ENCODE measurements at places on chromosomes 2 and 18. TPM values are rescaled to one million over a fixed set of nuclear protein-coding genes. Genes with fewer than 3 reads are reported as not detected.

DNA sequence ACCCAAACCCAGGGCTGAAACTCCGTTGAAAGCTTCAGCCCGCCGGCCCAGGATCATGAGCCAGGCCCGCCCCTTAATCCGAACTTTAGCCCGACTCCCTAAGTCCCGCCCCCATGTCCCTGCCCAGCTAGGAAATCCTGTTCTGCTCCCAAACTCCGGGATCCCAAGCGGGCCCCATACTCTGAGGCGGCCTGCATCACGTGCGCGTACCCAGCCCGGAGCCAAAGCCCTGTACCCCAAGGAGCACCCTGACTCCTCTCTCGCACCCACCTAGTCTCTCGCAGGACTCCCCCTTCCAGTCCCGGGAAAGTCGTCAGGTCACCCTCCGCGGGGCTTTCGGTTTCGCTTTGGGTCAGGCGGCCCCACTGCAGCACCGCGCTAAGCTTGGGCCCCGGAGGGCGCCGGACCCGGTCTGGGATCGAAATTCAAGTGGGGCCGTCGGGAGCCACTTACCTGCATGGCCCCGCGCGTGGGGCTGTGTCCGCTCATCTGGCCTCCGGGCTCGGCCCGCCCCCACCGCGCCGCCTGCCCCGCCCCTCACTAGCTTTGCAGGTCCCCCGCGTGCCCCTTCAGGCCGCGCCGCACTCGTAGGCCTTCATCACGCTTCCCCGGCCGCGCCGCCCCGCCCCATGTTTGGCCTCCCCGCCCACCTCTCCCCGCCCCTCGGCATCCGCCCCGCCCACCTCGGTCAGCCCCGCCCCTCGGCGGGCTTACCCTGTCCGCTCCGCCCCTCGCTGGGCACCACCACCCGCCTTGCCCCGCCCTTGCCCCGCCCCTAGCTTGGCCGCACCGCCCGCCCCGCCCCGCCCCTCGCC, at the start of gene DNPEP:
Gene DNPEP (minus strand): TSS at position 607 of the 815 bp plus-strand sequence. CDS start 118 bp downstream, at position 489.
- peak; percentile 98 for DNase-seq

- DNase-seq, result no peak
Measured at GRCh38 chr2:31032475-31032874, 105.8 kb downstream of the GALNT14 start.

DNA sequence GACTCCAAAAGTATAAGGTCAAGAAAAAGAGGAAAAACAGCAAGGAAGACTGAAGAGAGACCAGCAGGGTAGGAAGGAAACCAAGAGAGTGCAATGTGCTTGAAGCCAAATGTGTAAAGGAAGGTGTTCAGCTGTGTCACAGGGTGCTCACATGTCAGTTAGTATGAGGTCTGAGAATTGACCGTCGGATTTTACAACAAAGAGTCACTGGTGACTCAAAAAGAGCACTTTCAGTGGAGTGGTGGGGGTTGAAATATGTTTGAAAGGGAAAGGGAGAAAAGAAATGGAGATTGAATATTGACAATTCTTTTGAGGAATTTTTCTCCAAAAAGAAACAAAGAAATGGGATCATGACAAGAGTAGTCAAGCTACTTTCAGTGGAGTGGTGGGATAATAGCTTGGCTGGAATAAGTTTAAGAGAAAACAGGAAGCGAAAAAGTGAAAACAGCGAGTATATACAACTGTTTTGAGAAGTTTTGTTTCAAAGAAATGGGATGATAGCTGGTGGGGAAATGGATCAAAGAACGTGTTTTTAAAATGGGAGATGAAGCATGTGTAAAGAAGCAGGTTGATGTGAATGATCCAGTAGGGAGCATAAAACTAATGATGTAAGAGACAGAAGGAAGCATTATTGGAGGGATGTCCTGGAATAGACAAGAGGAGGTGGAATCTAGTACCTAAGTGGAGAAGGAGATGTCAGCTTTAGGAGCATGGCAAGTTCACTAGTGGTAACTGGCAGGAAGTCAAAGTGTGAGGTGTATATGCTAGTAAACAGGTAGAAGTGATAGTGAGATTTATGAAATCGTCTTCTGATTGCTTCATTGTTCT, 3.6 kb upstream of the TSPYL6 start:
- DNase-seq, result no peak

DNA sequence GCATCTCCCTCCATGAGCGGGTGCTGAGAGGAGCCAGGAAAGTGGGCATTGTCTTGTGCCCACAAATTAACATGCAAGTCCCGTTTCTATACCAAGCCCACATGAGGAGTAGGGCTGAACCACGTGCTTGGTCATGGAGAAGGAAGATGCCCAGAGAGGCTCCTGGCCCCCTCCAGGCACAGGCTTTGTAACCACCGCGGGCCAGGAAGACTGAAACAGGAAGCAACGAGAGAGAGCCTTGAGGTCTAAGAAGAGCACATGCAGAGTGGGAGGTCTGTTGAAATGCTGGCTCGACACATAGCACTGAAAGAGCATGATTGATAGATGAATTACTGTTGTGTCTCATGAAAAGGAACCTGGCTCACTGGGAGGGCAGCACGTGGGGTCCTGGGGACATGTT, 36.3 kb downstream of the VWA3B start:
- no peak for DNase-seq

DNA sequence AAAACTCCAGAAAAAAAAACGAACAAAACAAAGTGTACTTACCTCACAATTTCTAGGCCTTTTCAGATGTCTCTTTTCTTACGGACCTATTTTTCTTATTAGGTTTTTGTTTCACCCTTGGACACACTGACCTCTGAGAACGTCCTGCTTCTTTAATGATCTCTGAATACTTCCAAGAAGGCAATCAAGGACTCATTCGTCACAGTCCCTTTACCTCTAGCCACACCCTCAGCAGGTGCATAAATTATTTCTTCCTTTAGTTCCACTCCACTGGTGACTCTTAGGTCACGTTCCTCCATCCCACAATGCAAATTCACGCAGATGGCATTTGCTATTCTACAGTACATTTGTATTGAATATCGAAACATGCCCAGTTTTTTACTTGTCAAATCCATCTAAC, 21.9 kb downstream of the PELI1 start:
- DNase-seq, result no peak

- no peak for DNase-seq
Measured at GRCh38 chr18:42185486-42185885, 230.5 kb downstream of the PIK3C3 start.

GRCh38 chr2:56985609-56986008, 801.8 kb downstream of the CCDC85A start:
- DNase-seq, result no peak

GRCh38 chr2:159573846-159574606, 42.3 kb downstream of the BAZ2B start:
- DNase-seq, result no peak

GRCh38 chr2:204538182-204539018, 6.9 kb upstream of the PARD3B start:
- DNase-seq, result no peak

DNA sequence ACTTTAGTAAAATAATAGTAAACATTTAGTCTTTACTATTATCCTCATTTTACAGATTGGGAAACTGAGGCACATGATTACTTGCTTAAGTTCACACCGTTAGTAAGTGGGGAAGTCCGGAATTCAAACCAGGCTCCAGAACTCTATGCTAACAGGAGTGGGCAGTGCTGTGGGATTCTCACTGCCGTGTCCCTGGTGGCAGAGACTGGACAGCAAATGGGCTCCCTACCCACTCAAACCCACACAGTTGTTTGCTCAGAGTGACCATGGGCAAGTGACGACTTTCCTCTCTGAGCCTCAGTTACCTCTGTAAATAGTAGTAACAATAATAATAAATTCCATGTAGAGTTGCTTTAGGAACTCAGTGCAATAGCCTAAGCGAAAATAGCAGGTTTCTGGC, 24.0 kb downstream of the MAIP1 start:
- DNase-seq, result no peak

DNA sequence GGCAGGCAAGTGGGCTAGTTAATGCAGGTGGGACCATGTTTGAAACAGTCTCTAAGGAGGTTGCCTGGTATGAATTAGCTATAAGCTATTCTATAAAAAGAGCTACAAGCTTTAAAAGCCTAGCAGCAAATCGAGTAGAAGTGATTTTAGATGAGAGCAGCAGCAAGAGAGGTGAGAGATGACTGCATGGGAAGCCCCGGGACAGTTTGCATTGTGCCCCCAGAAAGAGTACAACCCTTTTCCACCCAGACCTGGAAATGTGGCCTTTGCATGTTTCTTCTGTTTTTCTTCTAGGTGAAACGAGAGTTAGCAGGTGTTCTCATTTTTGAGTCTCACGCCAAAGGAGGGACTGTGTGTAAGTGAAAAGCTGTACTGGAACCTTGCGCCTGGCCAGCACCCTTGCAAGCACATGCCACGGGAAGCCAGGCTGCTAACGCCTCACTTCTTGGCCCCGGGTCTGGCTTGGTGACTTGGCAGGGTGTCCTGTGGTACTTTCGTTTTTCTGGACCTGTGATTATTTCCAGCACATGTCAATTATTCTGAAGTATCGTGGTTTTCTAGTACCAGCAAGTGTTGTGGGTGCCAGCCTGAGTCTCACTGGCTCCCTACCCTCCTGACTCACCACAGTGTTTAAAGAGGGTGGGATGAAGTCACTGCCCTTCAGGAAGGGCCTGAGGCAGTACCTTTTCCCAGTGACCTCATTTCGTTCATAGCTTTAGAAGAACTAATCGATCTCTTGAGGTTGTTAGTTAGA, 90.3 kb upstream of the MAP3K20 start:
- no peak for DNase-seq

DNA sequence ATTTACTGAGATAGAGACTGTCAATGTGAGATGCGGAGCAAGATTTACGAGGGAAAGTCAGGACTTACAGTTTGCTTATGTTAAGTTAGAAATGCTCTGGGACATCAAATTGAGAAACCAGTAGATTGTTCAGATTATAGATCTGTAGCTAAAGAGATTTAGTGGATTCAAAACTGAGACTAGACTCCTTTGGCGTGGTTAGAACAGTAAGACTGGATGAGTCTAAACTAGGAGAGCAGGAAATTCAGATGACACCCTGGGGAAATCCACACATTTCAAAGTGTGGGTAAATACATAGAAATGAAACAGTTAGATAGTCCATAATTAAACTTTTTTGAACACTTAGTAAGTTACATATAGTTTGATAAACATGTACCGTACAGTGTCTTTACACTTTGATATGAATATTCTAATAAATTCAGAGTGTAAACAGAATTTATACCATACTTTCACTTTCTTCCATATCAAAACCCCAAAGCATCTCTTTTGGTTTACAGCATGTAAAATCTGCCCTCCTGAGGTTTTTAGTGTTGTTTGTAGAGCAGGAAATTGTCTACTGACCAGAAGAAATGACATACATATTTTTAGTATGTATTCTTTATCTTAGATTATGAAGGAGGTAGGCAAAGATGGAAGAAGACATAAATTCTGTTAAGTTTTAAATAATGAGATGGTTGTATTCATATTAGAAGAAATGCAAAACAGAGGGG, 231.5 kb downstream of the NYAP2 start:
- no peak for DNase-seq

- DNase-seq, result no peak
Measured at GRCh38 chr18:80231151-80231550, 16.2 kb downstream of the PARD6G start.

- DNase-seq, result no peak
Measured at GRCh38 chr2:217048730-217049129, 188.9 kb upstream of the TNP1 start.

GRCh38 chr2:68839260-68839833, 31.9 kb downstream of the BMP10 start:
- no peak for DNase-seq

DNA sequence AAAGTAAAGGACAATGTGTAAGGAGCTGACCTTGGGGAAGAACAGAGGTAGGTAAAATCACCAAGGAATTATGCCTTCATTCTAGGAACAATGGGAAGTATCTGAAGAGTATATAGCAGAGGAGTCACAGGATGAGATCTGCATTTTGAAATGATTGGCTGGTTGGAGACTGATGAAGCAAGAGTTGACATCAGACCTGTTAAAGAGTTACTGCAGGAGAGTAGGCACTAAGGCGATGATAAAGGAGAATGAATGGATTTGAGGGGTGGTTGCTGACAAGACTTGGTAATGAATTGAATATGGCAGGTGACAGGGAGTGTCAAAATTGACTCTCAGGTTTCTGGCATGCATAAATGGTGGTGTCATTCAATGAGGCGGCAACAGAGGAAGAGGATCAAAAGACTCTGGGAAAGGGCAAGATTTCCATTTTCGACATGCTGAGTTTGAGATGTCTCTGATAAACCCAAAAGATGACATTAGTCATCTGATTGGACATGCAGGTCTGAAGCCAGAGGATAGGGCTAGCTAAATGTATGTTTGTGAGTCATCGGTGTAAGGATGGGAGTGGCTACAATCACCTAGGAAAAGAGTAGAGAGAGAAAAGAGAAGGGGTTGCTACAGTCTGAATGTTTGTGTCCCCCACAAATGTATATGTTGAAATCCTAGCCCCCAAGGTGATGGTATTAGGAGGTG, 236.5 kb downstream of the DYM start:
- no peak for DNase-seq

DNA sequence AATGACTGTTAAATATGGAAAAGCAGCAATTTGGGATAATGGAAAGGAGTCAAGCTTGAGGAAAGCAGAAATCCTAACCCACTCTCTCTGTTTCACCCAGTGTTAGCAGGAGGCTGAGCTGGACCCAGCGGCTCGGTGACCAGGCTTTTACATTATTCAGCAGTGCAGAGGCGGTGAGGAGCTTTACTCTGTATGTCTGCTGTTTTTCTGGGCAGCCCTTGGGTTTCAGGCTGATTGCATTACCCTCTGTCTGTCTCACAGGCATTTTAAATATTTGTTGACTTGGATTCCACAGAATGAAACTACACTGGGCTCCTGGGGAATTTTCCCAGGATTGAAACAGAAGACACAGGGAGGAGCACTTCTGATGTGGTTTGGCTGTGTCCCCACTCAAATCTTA, 368.0 kb downstream of the GALR1 start:
- DNase-seq, result no peak

- DNase-seq, result no peak
Measured at GRCh38 chr2:44126106-44126797, 42.4 kb upstream of the PPM1B start.

NGEF gene
- total RNA-seq, result 5.3 TPM

OSR1 gene
- 74.0 TPM for total RNA-seq

OR6B2 gene
- total RNA-seq, result not detected

CNGA3 gene
- total RNA-seq, result 0.38 TPM

TCF7L1 gene
- total RNA-seq, result 25.9 TPM

MC5R gene
- total RNA-seq, result not detected

OSBPL1A gene
- 51.0 TPM for total RNA-seq

CCDC141 gene
- 6.7 TPM for total RNA-seq

CELF4 gene
- total RNA-seq, result not detected

AQP12B gene
- total RNA-seq, result not detected
